ENCODE measurements at places on chromosomes 3 and 15.

- DNase-seq, result no peak
Measured at GRCh38 chr15:66758844-66759243, 56.8 kb downstream of the SMAD6 start.

DNA sequence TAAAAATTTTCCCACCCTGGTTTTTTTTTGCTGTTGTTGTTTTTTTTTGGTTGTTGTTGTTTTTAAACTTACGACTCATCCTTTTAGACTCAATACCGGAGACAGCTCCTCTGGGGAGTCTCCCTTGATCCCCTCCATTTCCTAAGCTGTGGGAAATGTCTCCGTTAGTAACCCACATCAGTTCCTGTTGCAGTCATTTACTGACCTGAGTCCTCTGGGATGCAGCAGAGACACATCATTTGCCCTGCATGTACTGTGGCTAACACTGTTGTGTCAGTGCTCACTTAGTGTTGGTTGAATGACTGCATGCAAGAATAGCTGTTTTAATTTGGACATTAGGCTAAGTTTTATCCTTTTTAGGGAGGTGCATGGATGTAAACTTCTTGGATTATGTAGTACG, 83.8 kb downstream of the MBNL1 start:
- no peak for DNase-seq

GRCh38 chr3:32452009-32452408, 50.6 kb downstream of the CMTM6 start:
- no peak for DNase-seq

GRCh38 chr3:141858312-141858711, 18.1 kb upstream of the ATP1B3 start:
- no peak for DNase-seq

DNA sequence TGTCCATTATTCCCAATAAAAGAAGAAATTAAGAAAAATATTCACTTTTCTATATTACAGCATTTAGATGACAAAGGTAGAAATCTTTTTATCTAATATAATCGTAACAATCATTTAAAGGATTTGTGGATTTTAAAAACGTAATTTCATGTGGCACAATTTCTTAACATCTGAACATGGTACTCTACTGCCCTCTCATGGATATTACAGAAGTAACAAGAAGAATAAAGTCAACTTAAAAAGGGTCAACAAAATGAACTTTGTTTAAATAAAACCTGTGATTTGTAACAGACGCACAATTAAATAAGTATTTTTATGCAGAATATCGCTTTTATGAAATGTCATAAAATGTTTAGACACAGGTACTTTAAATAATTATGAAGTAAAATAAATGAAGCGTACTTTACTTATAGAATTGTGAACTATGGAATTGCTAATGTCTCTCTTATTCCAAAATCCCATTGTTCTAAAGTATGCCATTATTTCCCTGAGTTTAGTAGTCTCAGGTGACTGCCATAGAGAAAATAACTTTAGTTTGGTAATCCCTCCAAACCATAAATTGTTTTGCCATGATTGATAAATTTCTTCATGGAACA, 366.8 kb upstream of the ZNF385D start:
- no peak for DNase-seq

GRCh38 chr15:78682693-78683410, 41.8 kb upstream of the CHRNB4 start:
- no peak for DNase-seq

DNA sequence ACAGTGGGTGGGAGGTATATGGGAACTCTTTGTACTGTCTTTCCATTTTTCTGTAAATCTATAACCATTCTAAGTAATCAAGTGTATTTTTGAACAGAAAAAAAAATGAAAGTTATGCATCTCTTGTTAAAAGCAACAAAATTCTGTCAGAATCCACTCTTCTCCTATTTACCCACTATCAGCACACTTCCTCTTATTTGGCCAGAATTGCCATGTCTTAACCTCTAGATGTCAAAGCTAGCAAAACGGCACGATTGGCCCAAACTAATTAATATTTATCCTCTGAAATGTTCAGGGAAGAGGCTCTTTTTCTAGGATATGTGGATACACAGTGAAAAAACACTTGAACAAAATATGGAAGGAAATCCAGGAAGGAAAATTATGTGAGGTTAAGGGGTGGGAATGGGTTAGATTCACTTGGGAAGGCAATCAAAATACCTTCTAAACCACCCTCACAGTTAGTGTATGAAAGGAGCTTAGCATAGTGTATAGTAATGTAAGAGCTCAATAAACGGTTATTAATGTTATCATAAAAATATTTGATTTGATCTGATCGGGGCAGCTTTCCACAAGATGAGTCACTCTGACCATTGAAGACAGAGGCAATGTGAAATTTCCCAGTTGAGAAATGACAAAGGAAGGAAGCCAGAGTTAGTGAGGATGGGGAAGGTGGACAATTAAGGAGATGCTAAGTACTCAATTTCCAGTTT, 20.1 kb upstream of the TGFBR2 start:
- DNase-seq, result no peak

GRCh38 chr15:40637221-40637745, 43.2 kb downstream of the KNL1 start:
- DNase-seq, result no peak

GRCh38 chr3:124792341-124793040, 62.2 kb downstream of the UMPS start:
- no peak for DNase-seq

DNA sequence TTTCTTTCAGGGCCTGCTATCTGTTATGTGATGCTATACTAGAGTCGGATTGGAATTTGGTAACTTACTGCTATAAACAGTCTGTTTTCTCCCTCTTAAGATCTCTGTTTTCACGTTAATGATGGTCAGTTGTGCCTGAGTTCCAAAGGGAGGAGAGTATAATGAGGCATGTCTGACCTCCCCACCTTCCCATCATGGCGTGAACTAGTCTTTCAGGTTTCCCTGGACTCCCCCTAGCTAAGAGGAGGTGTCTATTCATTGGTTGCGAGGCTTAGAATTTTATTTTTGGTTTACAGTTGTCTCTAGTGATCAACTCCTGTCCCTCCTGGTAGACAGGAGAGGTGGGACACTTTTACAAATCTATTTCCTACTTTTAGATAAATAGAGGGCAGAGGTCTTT, 27.8 kb upstream of the PXYLP1 start:
- no peak for DNase-seq

DNA sequence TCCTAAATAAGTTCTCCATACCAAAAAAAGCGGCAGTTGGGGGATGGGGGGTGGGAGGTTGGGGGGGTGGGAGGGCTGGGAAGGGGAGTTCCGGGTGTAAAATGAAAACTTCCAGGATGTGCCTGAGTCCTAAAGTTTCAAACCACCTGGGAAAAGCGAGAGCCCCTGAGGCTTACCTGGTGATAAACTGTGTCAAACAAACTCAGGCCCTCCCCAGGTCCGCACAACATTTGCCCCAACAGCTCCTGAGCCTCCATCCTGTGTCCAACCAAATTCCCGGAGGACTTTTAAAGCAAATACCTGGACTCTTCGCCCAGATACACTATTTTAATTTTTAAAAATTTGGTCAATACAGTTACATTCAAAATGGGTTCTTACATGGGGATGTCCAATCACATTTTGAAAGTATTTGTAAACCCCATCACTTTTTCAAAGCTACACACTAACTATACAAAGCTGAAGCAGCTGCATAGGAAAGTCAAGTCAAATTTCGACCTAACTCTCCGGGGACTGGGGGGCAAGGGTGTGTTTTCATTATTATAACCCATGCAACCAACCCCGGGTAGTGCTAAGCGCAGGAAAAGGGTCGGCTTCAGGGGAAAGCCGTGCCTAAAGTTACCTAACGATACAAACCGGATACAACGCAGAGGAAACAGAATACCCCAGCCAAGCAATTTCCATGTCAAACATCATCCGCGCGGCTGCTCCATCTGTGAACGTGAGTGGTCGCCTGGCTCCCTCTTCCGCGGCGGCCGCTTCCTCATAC, 685 bp upstream of the FOXB1 start:
- DNase-seq, result peak; percentile 44

GRCh38 chr3:139705631-139706030, 27.9 kb upstream of the NMNAT3 start:
- DNase-seq, result no peak

DNA sequence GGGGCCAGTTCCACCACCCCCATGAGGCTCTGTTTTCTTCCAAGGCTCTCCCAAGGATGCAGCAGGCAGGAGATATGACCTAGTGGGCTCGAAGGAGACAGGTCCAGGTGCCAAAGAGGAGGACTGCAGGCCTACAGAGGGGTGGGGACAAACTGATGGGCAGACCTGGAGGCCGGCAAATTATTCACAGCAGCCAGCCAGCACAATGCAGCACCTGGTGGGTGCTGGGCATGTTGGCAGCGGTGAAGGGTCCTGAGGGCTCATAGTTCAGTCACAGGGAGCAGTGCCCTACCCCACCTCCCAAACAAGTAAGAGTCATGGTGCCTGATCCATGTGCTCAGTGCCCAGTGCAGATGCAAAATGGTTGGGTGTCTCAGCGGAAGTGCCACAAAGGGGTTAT, 171.7 kb downstream of the ABHD5 start:
- no peak for DNase-seq

GRCh38 chr3:111666041-111666735, 71.0 kb upstream of the ZBED2 start:
- DNase-seq, result no peak

- no peak for DNase-seq
Measured at GRCh38 chr3:188323067-188323842, 169.3 kb downstream of the LPP start.

DNA sequence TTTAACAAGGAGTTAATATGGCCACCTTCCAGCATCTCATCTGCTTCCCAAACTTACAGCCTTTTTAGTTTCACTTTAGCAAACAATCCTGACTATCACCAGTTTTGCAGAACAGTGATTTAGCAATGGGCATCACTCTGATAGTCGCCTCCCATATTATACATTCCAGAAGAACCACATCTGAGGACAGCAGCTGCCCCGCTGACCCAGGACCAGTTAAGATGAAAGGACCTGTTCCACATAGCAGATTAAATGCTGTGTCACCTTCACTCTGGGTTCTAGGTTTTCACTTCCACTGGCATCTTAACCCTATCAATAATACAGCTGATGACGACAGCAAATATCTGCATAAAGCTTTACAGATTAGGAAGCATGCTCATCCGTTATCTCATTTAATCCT, 99.8 kb downstream of the TRIM69 start:
- DNase-seq, result no peak

GRCh38 chr3:128011140-128011539, 41.1 kb upstream of the SEC61A1 start:
- DNase-seq, result no peak

GRCh38 chr3:4827767-4828166, 151.5 kb upstream of the BHLHE40 start:
- no peak for DNase-seq

- DNase-seq, result no peak
Measured at GRCh38 chr3:10655105-10655504, 149.7 kb upstream of the ATP2B2 start.

DNA sequence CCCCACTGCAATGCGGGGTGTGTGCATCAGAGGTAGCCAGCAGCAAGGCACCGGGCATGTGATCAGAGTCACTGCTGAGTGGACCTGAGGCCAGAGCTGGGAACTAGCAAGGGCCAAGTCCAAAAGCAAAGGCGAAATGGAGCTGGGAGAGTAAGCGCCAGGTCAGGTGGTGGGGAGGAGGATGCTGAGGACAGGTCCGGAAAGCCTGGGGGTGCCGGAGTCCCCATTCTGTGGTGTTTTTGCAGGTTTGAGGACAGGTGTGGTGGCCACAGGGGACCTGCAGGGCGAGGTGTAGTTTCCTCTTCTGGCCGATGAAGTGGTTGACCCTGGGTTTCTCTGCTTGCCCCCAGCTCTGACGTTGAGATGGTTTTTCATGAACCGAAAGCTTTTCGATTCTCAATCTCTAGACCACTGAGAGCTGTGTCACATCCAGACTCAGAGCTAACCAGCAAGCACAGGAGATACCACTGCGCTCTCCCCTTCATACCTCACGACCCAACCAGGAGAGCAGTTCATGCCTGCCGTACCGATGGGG, 35.0 kb upstream of the HES1 start:
- DNase-seq, result no peak

GRCh38 chr3:42685363-42685881, at the start of gene KLHL40:
Gene KLHL40 (plus strand): TSS chr3:42685537. CDS start chr3:42685619, 82 bp downstream.
- DNase-seq, result no peak

- DNase-seq, result no peak
Measured at GRCh38 chr3:123834631-123835030, 49.5 kb downstream of the MYLK start.

DNA sequence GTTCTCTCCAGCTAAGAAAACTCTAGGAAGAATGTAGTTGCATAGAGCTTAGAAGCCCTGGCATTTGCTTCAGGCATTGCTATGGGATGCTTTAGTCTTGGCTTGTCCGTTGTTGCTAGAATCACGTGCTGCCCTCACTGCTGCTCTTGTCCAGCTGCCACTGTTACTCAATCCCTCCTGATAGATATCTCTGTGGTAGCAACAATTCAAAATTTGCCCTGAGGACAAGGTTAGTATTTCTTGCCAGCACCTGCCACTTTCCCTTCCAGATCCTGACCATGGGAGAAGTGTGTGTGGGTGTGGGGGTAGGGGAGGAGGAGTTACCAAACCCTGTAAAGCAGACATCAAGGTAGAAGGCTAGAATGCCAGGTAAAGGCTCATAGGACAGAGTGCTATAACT, 113.8 kb downstream of the PPM1L start:
- DNase-seq, result no peak

DNA sequence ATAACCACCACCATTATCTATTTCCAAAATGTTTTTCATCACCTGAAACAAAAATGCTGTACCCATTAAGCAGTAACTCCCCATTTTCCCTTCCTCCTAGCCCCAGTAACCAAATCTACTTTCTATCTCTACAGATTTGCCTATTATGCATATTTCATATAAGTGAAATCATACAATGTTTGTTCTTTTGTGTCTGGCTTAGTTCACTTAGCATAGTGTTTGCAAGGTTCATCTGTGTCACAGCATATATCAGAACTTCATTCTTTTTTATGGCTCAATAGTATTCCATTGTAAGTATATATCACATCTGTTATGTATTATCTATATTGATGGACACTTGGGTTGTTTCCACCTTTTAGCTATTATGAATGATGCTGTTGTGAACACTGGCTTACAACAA, 16.7 kb upstream of the GMPPB start:
- DNase-seq, result no peak

DNA sequence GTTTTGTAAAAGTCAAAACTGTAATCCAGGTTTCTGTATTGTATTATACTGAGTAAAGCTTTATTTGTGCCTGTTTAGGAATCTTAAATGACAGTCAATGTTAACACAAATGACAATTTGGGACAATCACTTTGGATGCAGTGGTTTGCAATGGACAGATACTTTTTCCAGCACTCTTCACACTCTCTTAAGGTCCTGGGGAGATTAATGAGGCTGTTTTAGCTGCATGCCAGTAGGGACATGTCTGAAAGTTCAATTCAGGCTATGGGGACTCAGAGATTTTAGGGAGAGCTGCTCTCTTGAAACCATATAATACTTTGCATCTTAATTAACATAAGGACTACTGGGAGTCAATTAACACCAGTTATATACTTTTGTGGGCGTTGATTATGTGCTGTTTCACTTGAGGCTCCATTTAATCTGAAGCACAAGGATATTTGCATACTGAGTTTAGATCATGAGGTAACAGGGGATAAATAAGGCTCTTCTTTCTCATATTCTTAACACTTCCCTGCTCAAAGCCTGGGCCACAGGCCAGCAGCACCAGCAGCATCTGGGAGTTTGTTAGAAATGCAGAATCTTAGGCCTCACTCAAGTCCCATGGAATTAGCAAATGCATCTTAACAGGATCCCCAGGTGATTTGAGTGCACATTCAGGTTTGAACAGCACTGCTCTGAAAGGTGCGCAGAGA, 972.8 kb downstream of the PLOD2 start:
- DNase-seq, result no peak

GRCh38 chr3:128903501-128903900, 24.1 kb downstream of the ACAD9 start:
- no peak for DNase-seq

- DNase-seq, result no peak
Measured at GRCh38 chr3:57627976-57628375, 30.8 kb upstream of the ARF4 start.
